ENCODE measurements at places on chromosomes 6 and 20.

- no peak for DNase-seq
Measured at GRCh38 chr6:114650891-114651290, 308.1 kb upstream of the HS3ST5 start.

GRCh38 chr20:3751675-3752385 lies 15.7 kb downstream of the ADISSP start:
- DNase-seq = no peak

GRCh38 chr6:82584194-82584695 lies 220.6 kb downstream of the TPBG start:
- DNase-seq = no peak

DNA sequence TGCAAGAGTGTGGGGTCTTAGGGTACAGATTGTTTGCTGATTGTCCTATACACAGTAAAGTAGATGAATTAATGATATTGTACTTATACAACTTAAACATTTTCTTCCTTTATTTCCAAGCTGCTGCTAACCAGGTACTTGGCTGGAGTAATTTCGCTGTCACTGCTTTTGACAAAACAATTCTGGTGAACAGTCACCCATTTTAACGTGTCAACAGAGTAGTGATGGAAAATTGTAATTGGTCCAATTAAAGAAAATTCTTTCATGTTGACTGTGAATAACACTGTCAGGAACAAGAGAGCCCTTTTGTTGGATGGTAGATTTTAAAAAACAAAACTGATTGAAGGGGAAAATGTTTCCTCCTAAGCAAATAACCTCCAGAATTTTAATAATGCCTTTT lies 26.4 kb upstream of the MROH8 start:
- DNase-seq = no peak

DNA sequence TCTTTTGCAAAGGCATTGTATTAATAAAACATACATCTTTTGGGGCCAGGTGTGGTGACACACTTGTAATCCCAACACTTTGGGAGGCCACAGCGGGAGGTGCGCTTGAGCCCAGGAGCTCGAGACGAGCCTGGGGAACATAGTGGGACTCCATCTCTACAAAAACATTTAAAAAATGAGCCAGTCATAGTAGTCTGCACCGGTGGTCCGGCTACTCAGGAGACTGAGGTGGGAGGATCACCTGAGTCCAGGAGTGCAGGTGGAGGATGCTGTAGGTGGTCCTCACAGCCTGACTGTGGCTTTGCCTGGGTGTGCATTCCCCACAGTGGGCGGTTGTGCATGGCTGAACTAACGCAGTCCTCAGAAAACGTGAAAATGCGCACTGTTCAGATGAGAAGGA lies 162.5 kb downstream of the DLL1 start:
- no peak for DNase-seq

DNA sequence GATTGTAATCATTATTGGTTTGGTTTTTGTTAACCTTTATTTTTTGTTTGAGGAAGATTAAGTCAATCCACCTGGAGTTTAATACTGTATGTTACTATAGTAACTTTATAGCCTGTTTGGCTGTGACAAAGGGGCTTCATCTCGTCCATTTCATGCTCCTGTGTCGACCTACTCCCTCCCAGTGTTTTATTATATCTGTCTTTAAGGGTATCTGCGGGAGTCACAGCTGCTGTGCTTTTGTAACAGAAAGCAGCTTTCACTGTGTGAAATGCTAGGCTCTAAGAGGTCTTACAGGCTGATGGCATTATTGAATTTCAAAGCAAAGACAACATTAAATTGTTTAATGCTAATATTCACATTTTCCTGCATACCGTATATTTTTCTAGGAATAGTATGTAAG lies 698.0 kb upstream of the POU3F2 start:
- no peak for DNase-seq

GRCh38 chr6:105510746-105511145 lies 107.9 kb upstream of the PREP start:
- no peak for DNase-seq

DNA sequence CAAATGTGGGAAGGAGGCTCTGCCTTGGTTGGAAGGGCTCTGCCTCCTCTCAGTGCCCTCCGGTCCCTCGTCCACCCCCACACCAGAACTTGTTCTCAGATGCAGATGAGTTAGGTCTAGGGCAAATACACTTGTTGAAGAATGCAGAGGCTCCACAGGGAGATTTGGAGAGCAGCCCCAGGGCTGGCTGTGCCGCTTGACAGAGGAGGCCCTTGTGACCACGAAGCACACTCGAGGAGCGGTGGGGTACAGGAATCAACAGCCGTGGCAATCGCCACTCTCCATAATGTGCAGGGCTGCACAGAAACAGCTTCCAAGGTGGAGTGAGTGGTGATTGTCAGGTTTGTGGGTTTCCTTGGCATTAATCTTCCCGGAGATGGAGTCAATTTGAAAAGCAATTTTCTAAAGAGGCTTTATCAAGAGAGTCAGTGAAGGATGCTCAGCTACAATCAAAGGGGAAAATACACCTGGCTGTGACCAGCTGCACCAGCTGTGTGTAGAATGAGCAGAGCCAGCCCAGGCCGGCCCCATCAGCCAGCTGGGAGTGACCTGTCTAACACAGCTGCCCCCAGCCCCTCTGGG lies 59.5 kb downstream of the BFSP1 start:
- DNase-seq = no peak

DNA sequence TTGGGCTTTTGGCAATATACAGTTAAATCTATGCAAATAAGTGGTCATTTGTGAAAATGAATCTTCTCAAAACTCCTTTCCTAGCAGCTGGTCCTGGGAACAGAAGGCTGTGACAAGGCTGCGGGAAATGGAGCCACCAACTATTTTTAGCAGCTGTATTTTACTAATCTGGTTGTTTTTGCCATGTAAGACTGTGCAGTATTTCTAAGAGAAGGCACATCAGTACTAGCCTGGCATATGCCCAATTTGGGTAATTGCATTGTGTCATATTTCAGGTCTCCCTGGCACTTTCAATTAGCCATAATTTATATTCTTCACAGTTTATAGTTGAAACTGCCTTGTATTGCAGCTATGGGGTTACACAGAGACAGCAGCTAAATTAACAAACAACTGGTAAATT lies 109.6 kb downstream of the MANEA start:
- no peak for DNase-seq

DNA sequence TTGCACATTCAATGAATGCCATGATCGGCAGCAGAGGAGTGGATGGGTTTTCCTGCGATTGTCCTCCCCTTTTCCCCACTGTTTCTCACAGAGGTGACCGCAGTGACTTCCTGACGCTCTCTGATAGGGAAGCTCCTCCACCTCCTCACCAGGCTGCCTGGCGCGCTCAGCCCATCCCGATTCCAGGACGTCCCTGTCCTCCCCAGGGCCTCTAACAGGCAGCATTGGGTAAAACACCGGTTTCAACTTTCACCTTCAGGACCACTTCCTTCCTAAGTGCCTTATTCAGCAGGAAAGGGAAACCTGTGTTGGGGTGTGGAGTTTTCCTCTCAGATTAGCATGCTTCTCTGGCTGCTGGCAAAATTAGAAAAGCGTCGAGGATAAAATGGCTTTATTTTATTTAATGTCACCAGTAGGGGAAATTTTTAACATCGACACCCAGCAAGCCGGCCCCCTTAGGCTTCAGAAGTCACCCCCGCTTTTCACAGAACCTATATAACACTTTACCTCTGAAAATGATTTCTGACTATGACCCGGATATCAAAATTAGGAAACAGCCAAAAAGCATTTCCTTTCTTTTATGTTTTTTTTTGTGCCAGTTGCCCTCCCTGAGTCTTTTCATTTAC lies 570.4 kb upstream of the GJE1 start:
- DNase-seq = no peak

GRCh38 chr6:159092631-159093030 lies 47.8 kb upstream of the TAGAP start:
- DNase-seq = no peak

- DNase-seq = peak; percentile 47
Measured at GRCh38 chr6:124962639-124963415, 590 bp downstream of the RNF217 start.

- no peak for DNase-seq
Measured at GRCh38 chr6:163526346-163526745, 111.8 kb downstream of the QKI start.

- DNase-seq = no peak
Measured at GRCh38 chr20:17012546-17013226, 214.2 kb upstream of the PCSK2 start.

DNA sequence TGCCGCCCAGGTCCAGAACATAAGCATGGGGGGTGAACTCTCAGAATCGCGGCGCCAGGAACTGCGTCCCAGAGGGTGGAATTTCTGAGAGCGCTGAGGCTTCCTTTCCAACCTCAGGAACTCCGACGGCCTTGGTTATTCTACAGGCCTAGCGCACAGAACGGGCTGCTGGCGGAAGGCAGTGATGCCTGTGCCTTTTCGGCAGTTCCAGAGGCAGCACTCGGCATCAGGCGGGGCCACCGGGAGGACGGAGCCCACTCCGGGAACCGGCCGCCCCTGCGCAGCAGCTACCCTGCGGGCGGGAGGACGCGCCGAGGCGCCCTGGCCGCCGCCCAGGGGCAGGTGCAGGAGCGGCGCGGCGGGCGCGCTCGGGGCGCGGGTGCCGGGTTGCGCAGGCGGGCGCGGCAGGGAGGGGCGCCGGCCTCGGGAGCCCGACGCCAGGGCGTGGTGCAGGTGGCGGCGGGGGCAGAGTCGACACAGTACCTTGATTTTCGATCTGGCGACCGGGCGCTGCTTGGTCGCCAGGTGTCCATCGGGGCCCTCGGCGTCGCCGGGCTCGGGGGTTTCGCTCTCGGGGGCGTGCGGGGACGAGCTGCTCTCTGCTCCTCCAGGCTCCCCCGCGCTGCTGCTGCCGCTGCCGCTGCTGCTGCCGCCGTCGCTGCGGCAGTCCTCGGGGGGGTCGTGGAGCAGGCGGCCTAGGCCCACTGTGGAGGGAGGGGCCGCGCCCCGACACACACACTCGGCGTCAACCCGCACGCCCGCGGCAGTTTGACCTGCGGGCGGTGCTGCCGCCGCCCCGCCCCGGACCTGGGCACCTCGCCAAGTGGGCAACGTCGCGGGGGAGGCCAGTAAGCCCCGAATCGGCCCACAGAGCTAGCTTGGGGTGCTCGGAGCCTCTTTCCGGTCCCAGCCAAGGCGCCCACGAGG lies 1.3 kb downstream of the OVOL2 start:
- peak; percentile 55 for DNase-seq

- no peak for DNase-seq
Measured at GRCh38 chr6:124285146-124285545, 481.5 kb downstream of the NKAIN2 start.

DNA sequence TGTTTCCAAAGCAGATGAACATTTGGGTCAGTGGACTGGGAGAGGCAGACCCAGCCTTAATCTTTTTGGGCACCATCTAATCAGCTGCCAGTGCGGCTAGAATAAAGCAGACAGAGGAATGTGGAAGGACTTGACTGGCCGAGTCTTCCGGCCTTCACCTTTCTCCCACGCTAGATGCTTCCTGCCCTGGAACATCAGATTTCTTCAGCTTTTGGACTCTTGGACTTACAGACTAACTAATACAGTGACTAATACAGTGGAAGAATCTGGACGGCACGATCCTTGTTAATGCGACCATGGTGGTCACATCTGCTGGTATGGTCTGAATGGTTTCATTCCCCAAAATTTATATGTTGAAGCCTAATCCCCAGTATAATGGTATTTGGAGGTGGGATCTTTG lies 122.6 kb upstream of the NXT1 start:
- DNase-seq = no peak
